KBM-7 (cell line): ENCODE measurements at places on chromosomes 11 and 22.

GRCh38 chr11:986270-986951 is 50.1 kb downstream of the MUC6 start:
- no peak for DNase-seq

GRCh38 chr11:44564670-44565210 is 723 bp upstream of the CD82 start:
- no peak for DNase-seq

- no peak for DNase-seq
These were observed 73.8 kb upstream of the GAL start for GRCh38 chr11:68610452-68611116.

DNA sequence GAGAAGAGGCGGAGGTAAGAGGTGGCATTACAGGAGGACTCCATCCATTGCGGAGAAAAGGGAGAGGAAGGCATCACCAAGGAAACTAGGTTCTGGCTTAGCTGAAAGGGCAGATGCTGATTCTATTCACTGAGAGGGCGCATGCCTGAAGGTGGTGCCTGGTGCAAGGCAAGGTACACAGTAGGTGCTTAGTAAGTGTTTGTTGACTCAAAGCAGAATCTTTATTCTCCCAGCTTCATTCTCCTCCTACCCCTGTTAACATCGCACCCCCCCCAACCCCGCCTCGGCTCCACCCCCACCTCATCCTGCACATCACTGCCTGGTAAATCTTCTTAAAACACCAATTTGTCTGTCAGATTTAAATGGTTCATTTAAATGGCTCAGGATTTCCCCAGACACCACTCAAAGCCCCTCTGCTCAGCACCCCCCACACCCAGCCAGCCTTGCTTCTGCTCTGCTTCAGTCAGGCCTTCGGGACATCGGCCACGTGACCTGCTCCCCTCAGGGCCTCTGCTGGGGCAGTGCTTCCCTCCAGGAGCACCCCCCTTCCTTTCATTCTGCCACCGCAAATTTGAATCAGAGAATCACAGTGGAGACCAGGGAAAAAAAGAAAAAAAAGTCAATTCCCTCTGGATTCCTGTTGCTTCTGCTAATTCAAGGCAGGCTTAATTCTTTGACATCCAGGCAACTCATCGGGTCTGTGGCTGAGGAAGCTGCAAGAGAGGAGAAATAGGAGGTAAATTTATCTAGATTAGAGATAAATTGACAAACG is 17.8 kb upstream of the RCN1 start:
- DNase-seq = no peak

- DNase-seq = no peak
These were observed 12.3 kb downstream of the PKNOX2 start for GRCh38 chr11:125176866-125177265.

GRCh38 chr11:76781807-76782530 is 1.2 kb upstream of the TSKU start:
- DNase-seq = no peak
